Daoy (cell line): ENCODE measurements at places on chromosomes 4 and X.
A peak's percentile ranks its signal among the peaks of the same experiment; 100 is the strongest.

DNA sequence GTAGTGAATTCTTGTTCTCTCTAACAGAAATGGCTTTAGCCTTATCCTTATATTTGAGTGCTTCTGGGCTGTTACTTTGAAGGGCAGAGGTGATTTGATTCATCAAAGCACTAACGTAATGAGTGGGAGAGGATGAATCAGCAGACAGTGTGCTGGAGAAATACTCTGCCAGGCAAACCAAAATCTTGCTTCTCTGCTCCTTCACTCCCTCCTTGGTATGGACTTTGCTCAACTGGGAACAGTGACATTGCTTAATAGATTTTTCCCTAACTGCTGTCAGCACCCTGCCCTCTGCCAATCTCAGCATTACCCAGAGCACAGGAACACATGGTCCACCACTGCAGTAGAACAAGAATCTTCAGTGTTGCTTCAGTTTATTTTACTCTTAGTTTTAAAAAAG, 56.0 kb downstream of the PDLIM5 start:
- DNase-seq: peak; percentile 47

DNA sequence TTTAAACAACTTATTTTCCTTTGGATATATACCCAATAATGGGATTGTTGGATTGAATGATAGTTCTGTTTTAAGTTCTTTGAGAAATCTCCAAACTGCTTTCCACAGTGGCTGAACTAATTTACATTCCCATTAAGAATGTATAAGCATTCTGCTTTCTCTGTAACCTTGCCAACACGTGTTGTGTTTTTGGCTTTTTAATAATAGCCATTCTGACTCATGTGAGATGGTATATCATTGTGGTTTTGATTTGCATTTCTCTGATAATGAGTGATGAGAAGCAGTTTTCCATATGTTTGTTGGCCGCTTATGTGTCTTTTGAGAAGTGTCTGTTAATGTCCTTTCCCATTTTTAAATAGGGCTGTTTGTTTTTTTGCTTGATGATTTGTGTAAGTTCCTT, 155.6 kb upstream of the PITX2 start:
- DNase-seq: peak; percentile 2

DNA sequence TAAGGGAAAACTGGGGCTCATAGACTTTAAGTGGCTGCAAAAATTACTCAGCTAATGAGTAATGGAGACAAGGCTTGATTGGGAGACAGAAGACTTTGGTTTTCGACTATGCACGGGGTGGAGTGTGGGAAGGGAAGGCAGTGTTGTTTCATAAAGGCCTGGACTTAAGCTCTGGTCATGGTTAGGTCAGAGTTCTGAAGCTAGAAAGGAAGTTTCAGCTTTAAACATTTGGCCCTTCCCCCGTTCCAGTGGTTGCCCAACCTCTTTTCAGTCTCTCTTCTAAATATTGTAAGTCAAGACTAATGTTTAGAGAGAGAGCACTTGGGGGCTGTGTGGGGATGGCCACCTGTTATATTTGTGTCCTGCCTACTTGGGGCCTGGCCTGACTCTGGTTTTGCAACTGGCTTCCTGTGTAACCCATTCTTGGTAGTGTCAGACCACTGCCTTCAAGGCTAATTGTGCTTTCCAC, 21.0 kb downstream of the MSN start:
- DNase-seq: no peak

DNA sequence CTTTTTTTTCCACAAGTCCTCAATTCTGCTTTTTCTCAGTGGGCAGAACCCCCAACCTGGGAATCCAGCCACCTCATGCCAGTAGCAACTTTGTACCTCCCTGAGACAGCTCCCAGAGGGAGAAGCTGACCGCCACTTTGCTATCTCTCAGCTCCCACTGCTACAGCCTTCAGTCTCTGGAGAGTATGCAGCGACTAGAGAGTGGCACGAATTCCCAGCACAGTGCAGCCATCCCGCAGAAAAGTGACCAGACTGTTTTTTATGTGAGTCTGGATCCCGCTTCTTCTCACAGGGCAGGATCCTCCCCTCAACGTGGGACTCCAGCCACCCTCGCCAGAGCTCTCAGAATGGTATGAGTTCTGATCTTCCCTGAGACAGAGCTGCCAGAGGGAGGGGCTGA, 1234.6 kb downstream of the FAM133A start:
- no peak for DNase-seq

GRCh38 chr4:13378973-13379759, 105.0 kb downstream of the RAB28 start:
- no peak for DNase-seq

DNA sequence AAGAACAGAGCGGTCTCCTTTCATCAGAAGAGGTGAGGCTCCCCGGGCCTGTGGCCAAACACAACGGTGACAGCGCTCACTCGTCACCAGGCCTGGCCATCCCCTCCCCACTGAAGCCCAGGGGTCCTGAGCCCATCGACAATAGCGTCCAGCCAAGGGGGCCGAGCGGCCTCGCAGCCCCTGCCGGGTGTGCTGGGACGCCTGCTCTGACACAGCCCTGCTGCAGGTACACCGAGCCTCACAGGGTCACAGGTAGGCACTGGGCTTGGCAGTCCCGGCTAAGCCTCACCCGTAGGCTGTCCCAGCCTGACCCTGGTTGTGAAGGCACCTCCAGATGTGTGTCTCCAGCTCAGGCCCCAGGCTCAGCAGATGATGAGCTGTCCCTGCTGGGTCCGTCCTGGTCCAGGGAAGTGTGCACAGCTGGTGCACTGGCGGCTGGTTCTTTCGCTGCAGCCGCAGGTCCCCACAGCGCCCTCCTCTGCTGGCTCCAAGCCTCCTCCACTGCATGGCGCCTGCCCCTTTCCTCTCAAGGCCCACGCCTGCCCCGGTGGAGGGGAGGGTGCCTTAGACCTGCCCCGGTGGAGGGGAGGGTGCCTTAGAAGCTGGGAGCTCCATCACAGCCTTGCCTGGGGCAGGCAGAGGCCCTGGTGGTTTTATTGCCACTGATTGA, 21.5 kb downstream of the UVSSA start:
- DNase-seq: no peak

- DNase-seq: peak; percentile 6
Observed at GRCh38 chr4:148216866-148217814, 225.1 kb downstream of the NR3C2 start.

DNA sequence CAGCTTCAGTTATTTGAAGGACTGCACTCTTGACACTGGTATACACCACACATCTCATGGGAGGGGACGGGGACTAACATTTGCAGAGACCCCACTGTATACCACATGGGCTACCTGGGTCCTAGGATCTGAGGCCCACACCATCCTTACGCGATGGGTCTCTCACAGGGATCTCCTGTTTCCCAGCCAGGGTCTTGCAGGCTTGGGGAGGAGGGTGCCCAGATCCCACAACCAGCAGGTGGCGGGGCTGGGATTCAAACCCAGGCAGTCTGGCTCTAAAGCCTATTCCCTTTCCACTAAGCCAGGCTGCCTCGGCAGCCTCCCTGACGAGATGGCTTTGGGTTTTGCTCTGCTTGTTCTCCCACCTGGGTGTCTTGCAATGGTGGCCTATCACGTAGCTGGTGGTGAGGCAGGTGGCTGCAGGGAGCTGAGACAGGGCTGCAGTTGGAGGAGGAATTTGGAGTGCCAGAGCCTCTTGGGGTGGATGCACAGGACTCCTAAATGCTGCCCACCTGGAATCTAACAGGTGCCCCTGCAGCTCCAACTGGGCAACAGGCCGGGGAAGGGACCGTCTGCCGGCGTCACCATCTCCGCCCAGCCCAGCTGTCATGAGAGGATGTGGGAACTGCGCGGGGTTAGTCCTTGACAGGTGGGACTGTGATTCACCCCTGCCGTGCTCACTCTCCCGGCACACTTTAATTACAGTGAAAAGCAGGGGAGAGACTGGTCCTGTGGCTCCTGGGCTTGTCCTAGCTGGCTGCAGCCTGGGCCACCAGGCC, 110.7 kb downstream of the PSAPL1 start:
- peak; percentile 29 for DNase-seq
